ENCODE measurements at places on chromosomes 7 and 10.

DNA sequence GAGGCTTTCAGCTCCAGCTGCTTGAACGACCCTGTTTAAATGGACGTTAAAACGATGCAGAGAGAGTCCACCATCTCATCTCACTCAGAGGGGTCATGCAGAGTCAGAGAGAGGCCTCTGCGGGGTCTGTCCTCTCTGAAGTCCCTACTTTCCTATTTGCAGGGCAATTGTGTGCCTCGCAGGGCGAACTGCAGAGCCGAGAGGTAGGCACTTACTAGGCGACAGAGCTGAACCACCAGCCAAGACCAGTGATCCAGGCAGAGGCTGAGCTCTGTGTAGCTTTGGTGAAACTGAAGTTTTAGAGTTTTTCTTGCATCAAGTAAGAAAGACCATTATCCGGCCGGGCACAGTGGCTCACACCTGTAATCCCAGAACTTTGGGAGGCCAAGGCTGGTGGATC, 64.1 kb upstream of the CUX1 start:
- no peak for DNase-seq

- no peak for DNase-seq
These were observed 134.1 kb downstream of the FZD1 start for GRCh38 chr7:91398341-91398740.

DNA sequence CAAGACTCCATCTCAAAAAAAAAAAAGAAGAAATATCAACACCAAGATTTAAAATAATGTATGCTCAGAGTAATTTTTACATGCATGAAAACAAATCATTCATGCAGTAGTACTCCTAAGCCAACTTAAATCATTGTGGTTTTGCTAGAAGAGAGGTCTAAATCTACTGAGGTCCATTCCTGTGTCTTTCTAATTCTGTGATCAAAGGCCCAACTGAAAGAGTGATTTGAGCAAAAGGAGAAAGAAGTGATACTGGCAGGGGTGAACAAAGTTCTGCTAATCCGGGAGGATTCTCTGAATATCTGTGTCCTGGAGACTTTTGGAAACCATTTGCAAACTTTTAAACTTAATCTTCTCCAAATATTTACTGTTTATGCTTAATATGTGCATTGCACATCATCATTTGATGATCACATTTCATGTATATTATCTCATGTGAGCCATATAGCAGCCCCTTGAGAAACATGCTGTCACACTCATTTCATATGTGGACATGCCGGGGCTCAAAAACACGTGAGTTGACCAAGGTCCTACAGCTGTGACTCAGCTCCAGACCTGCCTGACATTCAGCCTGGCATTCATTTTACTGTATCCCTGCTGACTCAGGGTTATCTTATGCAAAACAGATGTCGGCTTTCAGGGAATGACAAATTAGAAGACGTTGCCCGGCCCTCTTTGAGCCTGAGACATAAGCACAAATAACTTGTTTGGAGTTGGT, 76.4 kb downstream of the FAM107B start:
- peak; percentile 43 for DNase-seq

- no peak for DNase-seq
These were observed 8.0 kb upstream of the GRK5 start for GRCh38 chr10:119199231-119199992.

DNA sequence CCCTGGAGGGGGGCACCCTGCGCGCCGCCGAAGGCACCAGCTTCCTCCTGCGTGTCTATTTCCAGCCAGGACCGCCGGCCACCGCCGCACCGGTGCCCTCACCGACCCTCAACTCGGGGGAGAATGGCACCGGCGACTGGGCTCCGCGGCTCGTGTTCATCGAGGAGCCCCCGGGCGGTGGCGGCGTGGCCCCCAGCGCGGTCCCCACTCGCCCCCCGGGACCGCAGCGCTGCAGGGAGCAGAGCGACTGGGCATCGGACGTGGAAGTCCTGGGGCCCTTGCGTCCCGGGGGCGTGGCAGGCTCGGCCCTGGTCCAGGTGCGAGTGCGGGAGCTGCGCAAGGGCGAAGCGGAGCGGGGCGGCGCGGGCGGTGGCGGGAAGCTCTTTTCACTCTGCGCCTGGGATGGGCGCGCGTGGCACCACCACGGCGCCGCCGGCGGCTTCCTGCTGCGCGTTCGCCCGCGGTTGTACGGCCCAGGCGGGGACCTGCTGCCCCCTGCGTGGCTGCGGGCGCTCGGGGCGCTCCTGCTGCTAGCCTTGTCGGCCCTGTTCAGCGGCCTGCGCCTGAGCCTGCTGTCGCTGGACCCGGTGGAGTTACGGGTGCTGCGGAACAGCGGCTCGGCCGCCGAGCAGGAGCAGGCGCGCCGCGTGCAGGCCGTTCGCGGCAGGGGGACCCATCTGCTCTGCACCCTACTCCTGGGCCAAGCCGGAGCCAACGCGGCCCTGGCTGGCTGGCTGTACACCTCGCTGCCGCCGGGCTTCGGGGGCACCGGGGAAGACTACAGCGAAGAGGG, 594 bp downstream of the CNNM1 start:
- DNase-seq, result no peak

GRCh38 chr7:17706734-17707133, 233.6 kb downstream of the SNX13 start:
- DNase-seq, result peak; percentile 55

DNA sequence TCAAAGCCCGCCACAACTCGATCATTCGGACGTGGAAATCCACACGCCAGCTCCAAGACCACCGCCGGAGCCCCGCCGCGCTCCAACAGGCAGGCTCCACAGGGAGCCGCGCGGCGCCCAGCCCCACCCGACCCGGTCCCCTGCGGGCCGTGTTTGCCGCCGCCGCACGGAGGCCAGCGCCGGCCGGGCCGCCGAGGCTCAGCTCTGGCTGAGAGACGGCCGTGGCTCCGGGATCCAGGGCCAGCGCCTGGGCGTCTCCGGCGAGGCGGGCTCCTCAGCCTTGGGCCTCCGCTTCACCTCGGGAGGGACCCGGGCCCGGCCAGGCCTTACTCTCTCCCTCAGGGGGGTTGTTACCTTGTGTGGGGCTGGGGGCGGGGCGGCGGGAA, 333 bp downstream of the SMNDC1 start:
- no peak for DNase-seq

DNA sequence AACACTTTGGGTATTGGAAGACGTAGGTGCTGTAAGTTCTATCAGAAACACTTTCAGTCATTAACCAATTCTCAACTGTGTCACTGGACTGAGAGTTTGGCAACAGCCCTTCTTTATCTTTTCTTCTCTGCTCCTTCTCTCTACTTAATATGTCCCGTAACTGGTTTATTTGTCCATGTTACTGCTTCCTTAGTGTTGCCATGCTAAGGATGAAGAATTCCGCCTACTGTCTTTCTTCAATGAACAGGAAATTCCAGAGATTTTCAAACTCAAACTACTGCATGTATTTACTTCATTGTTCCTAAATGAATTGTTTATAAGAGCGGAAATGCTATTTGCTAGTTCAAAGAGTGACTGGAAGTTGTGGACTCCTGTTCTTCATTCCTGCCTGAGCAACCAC, 143.7 kb downstream of the TAX1BP1 start:
- no peak for DNase-seq

- DNase-seq, result peak; percentile 31
These were observed 63.5 kb downstream of the FAM53B start for GRCh38 chr10:124680675-124681074.

GRCh38 chr7:98229441-98229840, 18.2 kb downstream of the BHLHA15 start:
- DNase-seq, result no peak

- DNase-seq, result no peak
These were observed 228.0 kb downstream of the ELMO1 start for GRCh38 chr7:37220664-37221063.

- no peak for DNase-seq
These were observed 93.8 kb downstream of the PRTFDC1 start for GRCh38 chr10:24858288-24859270.

GRCh38 chr10:110379831-110380230, 75.1 kb upstream of the SMNDC1 start:
- DNase-seq, result no peak

GRCh38 chr10:24536636-24537035, 187.1 kb downstream of the ARHGAP21 start:
- DNase-seq, result no peak

- no peak for DNase-seq
These were observed 139.0 kb downstream of the LRRN3 start for GRCh38 chr7:111229916-111230315.

DNA sequence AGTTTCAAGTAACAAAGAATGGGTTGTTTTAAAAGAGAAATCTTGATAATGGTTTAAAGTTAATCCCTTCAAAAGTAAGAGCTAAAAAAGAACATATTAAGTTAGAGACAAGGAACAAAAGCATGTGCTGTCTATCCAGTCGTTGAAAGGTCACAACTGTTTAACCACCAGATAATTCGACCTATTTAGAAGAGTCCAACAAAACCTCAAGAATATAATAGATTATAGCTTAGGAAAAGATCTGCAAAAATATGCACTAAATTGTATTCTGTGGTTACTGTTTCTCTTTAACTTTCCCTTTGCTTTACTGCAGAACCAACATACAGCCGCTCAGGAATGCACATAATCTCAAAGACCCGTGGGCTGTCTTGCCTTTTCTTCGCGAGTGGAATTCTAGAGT, 74.9 kb downstream of the PCGF5 start:
- DNase-seq, result no peak

Data from stromal cell of bone marrow (primary cell).